PC-3 (cell line): ENCODE measurements at places on chromosomes 5 and 9. TPM values are rescaled to one million over a fixed set of nuclear protein-coding genes. Genes with fewer than 3 reads are reported as not detected.

DNA sequence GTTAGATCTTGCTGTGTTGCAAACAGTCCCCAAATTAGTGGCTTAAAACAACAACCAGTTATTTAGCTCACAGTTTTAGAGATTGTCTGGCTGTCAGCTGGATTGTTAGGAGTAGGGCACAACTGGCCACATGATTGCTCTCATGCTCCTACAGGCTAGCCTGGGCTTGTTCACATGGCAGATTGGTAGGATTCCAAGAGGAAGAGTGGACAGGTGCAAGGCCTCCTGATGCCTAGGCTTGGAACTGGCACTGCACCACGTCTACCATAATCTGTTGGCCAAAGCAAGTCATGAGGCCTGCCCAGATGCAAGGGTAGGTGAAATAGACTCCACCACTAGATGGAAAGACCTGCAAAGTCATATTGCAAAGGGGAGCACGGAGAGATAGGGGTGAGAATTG lies 76.4 kb downstream of the ACER2 start:
- DNase-seq: no peak
- no peaks in the 10 kb centered on the region for H3K36me3 ChIP-seq
- no peak overlapping the region for H3K4me3 ChIP-seq
- peaks cover 4% of the 10 kb centered on the region; the same call in 1 of the 2 replicates for H3K27me3 ChIP-seq
- H3K4me1 ChIP-seq: 0 out of 2 replicates have a peak, but pooled peaks cover 8% of the 10 kb centered on the region

DNA sequence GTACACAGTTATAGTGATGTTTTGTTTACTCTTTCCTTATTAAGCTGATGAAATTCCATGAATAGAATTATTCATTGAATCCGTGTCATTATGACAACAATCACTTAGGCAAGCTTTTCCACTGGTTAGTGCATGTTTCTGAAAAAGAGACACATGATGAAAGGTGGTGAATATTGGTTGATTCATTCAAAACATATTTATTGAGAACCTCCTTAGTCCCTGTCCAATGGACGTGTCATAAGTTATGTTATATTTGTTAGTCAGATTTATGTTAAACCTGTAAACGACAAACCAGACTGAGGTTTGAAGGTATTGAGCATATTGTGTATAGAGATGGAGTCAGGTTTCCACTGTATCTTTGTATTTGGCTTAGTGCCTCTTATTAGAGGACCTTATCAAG lies 1888.9 kb upstream of the CDH6 start:
- H3K27me3 ChIP-seq: no peaks in the 10 kb centered on the region
- no peak overlapping the region for H3K4me3 ChIP-seq
- peaks cover 22% of the 10 kb centered on the region for H3K4me1 ChIP-seq

GRCh38 chr5:55502759-55503158 lies 32.0 kb downstream of the PLPP1 start:
- no peaks in the 10 kb centered on the region for H3K36me3 ChIP-seq
- DNase-seq: no peak
- no peaks in the 10 kb centered on the region for H3K27me3 ChIP-seq
- H3K27ac ChIP-seq: no peak overlapping the region
- no peaks in the 10 kb centered on the region for H3K4me1 ChIP-seq
- no peak overlapping the region for H3K4me3 ChIP-seq

GRCh38 chr5:66454186-66455078 lies 141.8 kb upstream of the MAST4 start:
- H3K4me3 ChIP-seq: no peak overlapping the region
- no peaks in the 10 kb centered on the region for H3K27me3 ChIP-seq
- no peak for DNase-seq
- H3K36me3 ChIP-seq: no peaks in the 10 kb centered on the region
- no peaks in the 10 kb centered on the region for H3K4me1 ChIP-seq

Gene AQP3
- total RNA-seq: 5.1 and 9.6 TPM in 2 replicates

Gene KIF24
- 4.7 and 5.0 TPM in 2 replicates for total RNA-seq

Gene SLC6A3
- total RNA-seq: not detected in 2 replicates
